MV-4-11 (cell line): ENCODE measurements at places on chromosomes 3 and 15.

GRCh38 chr15:69128667-69129311, 31.6 kb upstream of the GLCE start:
- no peak for DNase-seq

- DNase-seq: no peak
These were observed 60.0 kb upstream of the SMAD3 start for GRCh38 chr15:67005294-67005996.

- peak; percentile 66 for DNase-seq
These were observed 542 bp upstream of the MEIS2 start for GRCh38 chr15:37100966-37101215.

- DNase-seq: no peak
These were observed 251.9 kb upstream of the HES1 start for GRCh38 chr3:193884027-193884426.

DNA sequence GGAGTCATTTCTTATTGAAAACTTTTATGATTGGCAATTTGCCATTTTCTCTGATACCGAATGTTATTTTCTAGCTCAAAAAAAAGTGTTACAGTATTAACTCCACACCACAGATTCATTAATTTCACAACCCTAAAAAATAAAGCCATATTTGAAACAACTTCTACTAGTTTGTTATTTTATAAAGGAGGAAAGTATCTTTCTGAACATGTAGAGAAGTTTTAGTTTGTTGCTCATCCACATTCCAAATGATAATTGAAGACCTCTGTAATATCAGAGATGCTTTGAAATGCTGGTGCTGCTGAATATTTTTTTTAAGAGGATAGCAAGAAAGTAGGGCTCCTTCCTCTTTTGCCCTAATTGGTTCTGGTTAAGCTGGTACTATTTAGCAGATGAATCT, 1.9 kb downstream of the VGLL3 start:
- DNase-seq: no peak

DNA sequence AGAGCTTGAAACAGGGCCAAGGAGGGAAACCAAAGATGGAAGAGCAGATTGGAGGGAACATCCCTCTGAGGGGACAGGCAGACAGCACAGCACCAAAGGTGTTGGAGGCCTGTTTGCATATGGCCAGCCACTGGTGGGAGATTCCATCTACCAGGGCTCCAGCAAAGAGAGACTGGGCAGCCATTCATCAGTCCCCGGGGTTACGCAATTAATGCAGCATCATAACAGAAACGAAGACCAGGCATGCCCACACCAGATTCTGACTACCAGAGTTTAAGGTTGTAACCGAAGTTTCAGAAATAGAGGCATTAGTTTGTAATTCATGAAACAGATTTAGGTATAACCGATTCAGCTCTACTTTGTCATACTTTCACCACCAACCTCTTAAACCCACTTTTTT, 58.1 kb downstream of the COL8A1 start:
- no peak for DNase-seq
